ENCODE measurements at places on chromosomes 3 and 15. TPM values are rescaled to one million over a fixed set of nuclear protein-coding genes. Genes with fewer than 3 reads are reported as not detected.

- peak; percentile 20 for DNase-seq
- H3K4me1 ChIP-seq, result no peaks in the 10 kb centered on the region
- H3K4me3 ChIP-seq, result no peak overlapping the region
- no peak overlapping the region for H3K27ac ChIP-seq
- H3K36me3 ChIP-seq, result no peaks in the 10 kb centered on the region
Measured at GRCh38 chr3:96478496-96478895, 335.9 kb upstream of the EPHA6 start.

ZKSCAN7 gene
- total RNA-seq, result 13.2 TPM

GRCh38 chr3:73868688-73869315 is 244.1 kb upstream of the PDZRN3 start:
- DNase-seq, result peak; percentile 11
- no peaks in the 10 kb centered on the region for H3K27me3 ChIP-seq
- no peak overlapping the region for H3K27ac ChIP-seq
- H3K36me3 ChIP-seq, result no peaks in the 10 kb centered on the region

DNA sequence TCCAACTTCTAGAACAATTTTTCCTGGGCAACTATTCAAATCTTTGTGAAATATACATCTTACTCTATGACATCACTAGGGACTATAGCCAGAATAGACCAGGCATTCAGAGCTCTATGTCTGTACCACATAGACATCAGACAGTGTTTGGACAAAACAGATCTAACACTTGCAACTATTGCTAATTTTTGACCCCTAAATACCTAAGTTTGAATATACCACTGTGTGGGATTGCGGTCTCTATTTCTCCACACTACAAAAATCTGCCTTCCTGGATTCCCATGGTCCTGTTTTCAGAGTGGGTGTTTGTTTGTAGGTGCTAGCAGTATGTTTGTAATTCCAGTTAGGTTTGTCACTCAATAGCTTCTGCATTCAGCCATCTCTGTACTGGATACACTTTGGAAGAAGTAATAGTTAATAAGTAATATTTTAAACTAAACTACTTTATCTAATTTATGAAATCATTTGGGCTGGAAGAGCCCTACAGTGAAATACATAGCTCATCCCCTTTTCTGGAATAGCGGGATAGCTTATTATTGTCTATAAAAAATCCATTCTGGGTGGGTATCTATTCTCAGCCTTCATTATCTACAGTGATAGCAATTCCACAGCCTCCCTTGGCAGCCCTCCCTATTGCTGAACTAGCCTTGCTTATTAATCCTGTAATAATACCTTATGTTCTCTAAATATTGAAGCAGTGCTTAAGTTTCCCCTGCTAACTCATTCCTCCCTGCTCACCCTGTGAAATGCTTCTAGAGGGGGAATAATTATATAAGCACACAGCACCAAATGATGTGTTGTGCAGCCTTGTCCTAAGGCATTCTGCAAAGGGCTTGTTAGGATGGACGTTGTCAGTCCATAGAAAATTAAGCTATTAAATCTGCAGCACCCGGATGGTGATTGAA is 49.4 kb downstream of the RBMS3 start:
- H3K4me3 ChIP-seq, result no peak overlapping the region
- peaks cover 12% of the 10 kb centered on the region for H3K4me1 ChIP-seq
- H3K36me3 ChIP-seq, result no peaks in the 10 kb centered on the region
- no peak overlapping the region for H3K27ac ChIP-seq
- DNase-seq, result peak; percentile 27

GRCh38 chr3:46369151-46369550 is 1.6 kb upstream of the CCR5 start:
- no peak overlapping the region for H3K4me3 ChIP-seq
- peaks cover 10% of the 10 kb centered on the region for H3K27me3 ChIP-seq
- no peaks in the 10 kb centered on the region for H3K4me1 ChIP-seq
- H3K36me3 ChIP-seq, result no peaks in the 10 kb centered on the region
- H3K27ac ChIP-seq, result no peak overlapping the region

DNA sequence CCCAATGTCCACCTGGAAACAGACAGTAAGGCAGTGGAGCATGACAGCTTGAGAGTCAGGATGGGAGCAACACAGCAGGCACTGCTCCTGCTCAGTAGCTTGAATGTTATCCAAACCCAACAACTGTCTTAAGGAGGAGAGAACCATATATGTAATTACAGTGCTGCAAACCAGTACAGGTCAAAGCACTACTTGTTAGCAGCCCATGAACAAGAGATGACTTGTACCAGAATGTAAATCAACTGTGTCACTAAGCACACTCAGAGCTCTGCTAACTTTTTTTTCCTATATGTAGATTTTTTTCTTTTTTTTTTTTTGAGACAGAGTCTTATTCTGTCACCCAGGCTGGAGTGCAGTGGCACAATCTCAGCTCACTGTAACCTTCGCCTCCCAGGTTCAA is 87.1 kb downstream of the ANO10 start:
- no peaks in the 10 kb centered on the region for H3K4me1 ChIP-seq
- no peaks in the 10 kb centered on the region for H3K27me3 ChIP-seq
- no peaks in the 10 kb centered on the region for H3K36me3 ChIP-seq
- H3K27ac ChIP-seq, result no peak overlapping the region
- H3K4me3 ChIP-seq, result no peak overlapping the region
- DNase-seq, result no peak

DNA sequence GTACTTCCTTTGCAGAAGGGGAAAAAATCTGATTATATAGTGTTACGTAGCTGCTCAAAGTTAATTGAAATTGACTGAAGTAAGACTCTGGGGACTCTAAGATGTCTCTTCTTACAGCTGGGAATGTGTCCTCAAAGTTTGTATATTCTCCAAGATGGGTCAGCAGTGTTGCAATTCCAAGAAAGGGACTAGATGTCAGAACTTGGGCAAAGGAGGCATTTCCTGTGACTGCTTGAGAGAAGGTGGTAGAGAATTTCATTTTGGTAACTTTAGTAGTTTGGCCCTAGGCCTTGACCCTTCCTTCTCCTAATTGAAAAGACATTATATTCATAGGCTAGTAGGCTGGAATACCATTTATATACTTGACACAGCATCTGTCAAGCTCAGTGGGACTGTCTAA is 33.9 kb downstream of the PTPRG start:
- H3K27ac ChIP-seq, result peak overlapping the region; percentile 30
- H3K4me3 ChIP-seq, result peak overlapping the region; percentile 16
- no peak for DNase-seq
- no peaks in the 10 kb centered on the region for H3K27me3 ChIP-seq
- no peaks in the 10 kb centered on the region for H3K36me3 ChIP-seq

CDHR4 gene
- not detected for total RNA-seq

DNA sequence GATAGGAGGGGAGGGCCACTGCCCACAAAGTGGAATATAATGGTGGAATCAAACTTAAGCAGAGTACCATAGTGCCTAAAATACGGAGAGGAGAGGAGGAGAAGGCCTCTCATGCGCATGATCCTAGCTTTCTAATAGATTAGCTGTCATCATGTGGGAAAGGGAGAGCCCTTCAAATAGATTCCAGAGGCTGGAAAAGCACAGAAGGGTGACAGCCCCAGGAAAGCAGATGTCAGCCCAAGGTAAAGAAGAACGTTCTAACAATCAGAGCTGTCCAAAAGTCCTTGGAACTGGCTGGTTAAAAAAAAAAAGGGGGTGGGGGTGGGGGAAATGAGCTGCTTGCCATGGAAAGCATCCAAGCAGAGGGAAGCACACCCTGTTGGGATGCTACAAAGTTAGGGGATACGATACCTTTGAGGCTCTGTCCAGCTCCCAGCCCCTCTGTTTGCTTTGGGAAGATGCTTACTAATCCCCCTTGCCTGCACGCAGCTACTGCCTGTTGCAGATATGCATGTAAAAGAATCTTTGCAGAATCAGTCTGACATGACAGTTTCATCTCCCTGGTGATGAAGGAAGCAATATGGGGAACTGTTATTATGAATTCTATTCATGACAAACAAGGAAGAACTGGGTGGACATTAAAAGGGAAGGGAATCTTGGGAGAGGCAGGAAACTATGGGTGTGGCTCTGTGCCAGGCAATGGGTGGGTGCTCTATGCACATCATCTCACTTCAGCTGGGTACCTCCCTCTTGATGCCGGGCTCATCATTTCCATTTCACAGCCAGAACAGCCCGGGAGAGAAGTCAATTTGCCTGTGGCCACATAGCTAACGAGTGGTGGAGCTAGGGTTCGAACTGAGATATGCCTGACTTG is 10.1 kb upstream of the LMCD1 start:
- no peaks in the 10 kb centered on the region for H3K36me3 ChIP-seq
- H3K27me3 ChIP-seq, result no peaks in the 10 kb centered on the region
- peaks cover 10% of the 10 kb centered on the region for H3K4me1 ChIP-seq
- no peak overlapping the region for H3K27ac ChIP-seq

CHRNB4 gene
- total RNA-seq, result not detected

- DNase-seq, result peak; percentile 70
- H3K4me3 ChIP-seq, result no peak overlapping the region
- H3K27ac ChIP-seq, result no peak overlapping the region
- no peaks in the 10 kb centered on the region for H3K4me1 ChIP-seq
Measured at GRCh38 chr3:124281453-124282316, 289.8 kb upstream of the ROPN1 start.

DNA sequence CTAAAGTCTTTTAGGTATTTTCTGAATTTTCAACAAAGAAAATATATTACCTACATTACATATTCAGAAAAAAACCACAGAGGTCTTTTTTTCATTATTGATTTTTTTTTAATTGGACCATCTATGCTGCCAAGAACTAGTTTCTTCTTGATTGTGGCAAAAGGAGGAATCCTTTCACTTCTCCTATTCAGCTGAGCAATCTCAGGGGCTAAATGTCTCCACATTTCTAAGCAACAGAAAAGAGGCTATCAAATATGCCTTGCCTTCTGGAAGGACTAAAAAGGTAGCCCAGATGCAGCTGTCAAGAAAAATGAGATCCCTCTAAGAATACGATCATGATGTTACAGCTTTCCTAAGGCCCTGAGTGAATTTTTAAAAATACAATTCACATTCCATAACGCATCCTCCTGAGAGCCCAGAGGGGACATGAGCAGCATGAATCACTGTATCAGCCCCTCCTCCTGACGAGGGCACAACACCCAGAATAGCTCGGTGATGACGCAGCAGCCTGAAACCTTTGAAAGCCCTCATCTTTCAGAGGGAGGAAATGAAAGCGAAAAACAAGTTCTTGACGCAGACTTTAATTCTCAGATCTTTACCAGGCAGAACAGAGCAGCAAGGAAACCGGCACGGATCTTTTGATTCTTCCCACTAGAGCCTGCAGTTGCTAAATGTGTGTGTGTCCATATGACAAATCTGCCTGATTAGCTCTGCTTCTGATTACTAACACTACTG is 24.6 kb downstream of the RUBCN start:
- peak; percentile 96 for DNase-seq
- peak overlapping the region; percentile 69 for H3K27ac ChIP-seq
- H3K27me3 ChIP-seq, result no peaks in the 10 kb centered on the region
- no peaks in the 10 kb centered on the region for H3K36me3 ChIP-seq

GRCh38 chr3:190739641-190740185 is 122.8 kb downstream of the GMNC start:
- no peaks in the 10 kb centered on the region for H3K36me3 ChIP-seq
- no peak overlapping the region for H3K27ac ChIP-seq
- no peak for DNase-seq
- H3K27me3 ChIP-seq, result no peaks in the 10 kb centered on the region
- no peaks in the 10 kb centered on the region for H3K4me1 ChIP-seq

AADAC gene
- total RNA-seq, result 0.77 TPM

EXD1 gene
- total RNA-seq, result 0.17 TPM

GRCh38 chr3:53238051-53238850 is 17.6 kb downstream of the TKT start:
- peaks cover 24% of the 10 kb centered on the region for H3K4me1 ChIP-seq
- peaks cover 50% of the 10 kb centered on the region for H3K36me3 ChIP-seq
- H3K4me3 ChIP-seq, result no peak overlapping the region
- peak; percentile 98 for DNase-seq
- no peaks in the 10 kb centered on the region for H3K27me3 ChIP-seq
- H3K27ac ChIP-seq, result peak overlapping the region; percentile 70

P2RY14 gene
- not detected for total RNA-seq

GRCh38 chr15:68599153-68599545 is 20.4 kb downstream of the CORO2B start:
- no peaks in the 10 kb centered on the region for H3K36me3 ChIP-seq

DNA sequence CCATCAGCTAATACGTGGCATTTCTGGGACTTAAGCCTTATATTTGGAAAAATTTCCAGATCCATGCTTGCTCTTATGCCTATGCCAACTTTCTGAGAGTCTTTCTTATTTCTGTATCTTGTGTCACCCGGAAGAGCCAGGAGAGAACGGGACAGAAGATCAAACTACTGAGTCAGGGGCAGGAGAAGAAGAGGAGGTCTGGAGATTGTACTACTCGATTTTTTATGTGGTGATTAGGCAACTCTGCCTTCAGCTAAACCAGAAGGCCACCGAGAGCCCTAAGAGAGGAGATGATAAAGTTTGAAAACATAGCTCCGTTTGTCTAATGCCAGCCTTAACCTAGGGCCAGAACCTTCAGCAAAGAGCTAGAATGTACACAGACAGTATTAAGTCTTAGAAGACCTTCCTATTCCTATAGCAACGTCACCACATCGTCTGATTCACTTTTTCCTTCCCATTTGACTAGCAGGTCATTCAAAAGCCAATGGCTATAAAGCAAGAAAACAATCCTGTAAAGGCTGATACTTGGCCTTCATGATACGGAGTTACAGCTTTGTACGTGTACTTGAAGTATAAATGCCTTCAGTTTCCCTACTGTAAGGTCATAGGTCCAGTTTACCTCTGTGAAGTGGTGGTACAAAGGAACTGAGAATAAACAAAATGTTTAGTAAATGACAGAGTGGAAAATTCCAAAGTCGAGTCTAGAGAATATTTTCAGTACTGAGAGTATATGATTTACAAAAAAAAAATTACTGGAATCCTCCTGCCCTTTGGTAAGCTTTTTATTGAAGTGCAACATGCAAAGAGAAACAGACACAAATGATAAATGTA is 96.1 kb upstream of the ICE2 start:
- H3K4me3 ChIP-seq, result no peak overlapping the region
- no peak for DNase-seq
- H3K36me3 ChIP-seq, result no peaks in the 10 kb centered on the region
- H3K27me3 ChIP-seq, result no peaks in the 10 kb centered on the region

DNA sequence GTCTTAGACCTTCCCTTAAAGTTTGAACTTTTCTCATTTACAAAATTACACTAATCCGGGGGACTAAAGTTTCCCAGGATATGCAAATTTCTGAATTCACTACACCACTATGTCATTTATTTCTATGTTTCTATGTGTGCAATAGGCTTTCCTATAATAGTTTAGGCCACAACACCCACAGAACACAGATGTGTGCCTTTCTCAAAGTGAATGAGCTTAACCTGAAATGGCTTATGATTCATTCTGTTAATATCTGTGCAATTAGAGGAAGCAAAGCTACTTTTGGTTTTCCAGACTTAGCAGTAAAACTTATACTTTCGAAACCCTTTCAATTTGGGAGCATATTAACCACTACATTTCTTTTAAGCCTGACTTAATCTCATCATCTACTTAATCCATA is 748.1 kb downstream of the GBE1 start:
- H3K4me1 ChIP-seq, result no peaks in the 10 kb centered on the region
- no peaks in the 10 kb centered on the region for H3K27me3 ChIP-seq
- DNase-seq, result peak; percentile 25
- no peak overlapping the region for H3K4me3 ChIP-seq
- H3K36me3 ChIP-seq, result no peaks in the 10 kb centered on the region
